ENCODE measurements at places on chromosomes 4 and X.

DNA sequence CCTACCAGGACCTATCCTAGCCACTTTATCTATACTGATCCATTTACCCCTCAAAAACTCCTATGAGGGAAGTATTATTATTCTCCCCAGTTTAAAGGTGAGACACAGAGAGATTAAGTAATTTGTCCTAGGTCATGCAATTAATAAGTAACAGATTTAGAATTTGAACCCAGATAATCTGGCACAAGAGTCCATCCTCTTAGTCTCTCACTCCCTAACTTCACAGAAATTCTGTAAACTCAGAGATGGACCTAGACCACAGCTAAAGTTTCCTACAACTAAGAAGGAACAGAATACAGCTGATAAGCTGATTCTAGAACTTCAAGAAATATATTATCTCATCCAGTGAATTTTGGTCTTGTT is 58.7 kb downstream of the TEC start:
- DNase-seq = no peak

DNA sequence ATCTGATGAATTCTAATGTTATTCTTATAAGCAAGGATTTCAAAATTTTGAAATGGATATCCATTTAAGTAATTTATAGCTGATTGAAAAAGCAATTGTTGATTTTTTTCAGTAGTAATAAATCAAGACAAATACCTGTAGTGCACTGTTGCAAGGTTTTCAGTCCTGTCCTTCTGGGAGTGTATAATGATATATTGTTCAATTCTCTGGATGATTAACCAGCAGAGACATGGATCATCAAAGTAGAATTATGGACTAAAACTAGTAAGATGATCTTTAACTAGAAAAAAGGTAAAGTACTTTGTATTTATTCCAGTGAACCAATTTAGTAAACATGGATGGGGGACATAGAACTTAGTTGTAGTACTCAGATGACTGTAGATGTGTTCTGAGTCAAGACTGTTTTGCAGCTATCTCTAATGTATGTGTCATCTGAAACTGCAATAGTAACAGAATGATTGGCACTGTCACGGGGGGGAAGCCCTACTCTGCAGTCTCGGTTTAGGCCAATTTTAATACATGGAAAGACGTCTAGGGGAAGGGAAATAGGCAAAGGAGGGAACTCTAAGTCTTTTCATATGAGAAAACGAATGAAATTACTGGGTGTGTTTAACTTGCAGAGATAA is 121.9 kb downstream of the GLRA3 start:
- DNase-seq = no peak

DNA sequence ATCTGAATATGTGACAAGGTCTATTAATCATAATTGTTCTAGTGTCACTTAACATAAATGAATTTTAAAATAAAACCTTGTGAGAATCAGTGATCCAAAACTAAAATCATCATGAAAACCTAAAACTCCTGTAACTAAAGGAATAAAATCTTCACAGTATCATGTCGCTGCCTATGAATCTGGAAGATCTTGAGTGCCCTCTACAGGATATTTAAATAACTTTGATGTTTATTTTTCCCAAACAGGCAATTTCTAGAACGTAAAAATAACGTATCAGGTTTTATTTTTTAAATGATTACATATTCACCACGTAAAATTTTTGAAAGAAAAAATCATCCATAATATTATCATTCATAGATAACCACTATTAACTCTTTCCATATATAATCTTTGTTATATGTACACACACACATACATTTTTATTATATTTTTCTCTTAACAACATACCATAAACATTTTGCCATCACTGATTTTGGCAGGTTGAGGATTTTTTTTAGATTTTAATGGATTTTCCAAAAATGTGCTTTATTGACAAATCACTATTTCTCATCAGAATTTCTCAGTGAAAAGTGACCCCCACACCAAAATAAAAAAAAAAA is 79.6 kb downstream of the COMMD8 start:
- no peak for DNase-seq

- no peak for DNase-seq
Measured at GRCh38 chr4:80948141-80948540, 82.4 kb upstream of the BMP3 start.

GRCh38 chrX:78513971-78514738 is 145.0 kb downstream of the RTL3 start:
- no peak for DNase-seq

GRCh38 chrX:151488677-151489076 is 74.8 kb upstream of the PASD1 start:
- no peak for DNase-seq

GRCh38 chr4:21226637-21227538 is 526.6 kb downstream of the PACRGL start:
- DNase-seq = no peak

Measured in endothelial cell (in vitro differentiated cells).